ENCODE measurements at places on chromosomes 16 and 17.

DNA sequence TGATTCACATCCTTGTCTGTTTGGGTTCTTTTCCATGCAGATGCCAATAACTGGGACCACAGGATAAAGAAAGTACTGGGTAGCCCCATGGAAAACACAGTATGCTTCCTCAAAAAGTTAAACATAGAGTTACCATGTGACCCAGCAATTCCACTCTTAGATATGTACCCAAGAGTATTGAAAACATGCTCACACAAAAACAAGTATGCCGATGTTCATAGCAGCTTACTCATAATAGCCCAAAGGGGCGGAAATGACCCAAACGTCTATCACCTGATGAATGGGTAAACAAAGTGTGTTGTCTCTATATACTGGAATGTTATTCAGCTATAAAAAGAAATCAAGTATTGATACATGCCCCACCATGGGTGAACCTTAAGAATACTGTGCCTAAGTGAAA lies 55.4 kb downstream of the CYB5B start:
- peaks cover 33% of the 10 kb centered on the region for H3K4me1 ChIP-seq
- H3K27me3 ChIP-seq, result no peaks in the 10 kb centered on the region
- no peak for DNase-seq
- H3K36me3 ChIP-seq, result no peaks in the 10 kb centered on the region
- H3K27ac ChIP-seq, result no peak overlapping the region
- H3K4me3 ChIP-seq, result no peak overlapping the region

DNA sequence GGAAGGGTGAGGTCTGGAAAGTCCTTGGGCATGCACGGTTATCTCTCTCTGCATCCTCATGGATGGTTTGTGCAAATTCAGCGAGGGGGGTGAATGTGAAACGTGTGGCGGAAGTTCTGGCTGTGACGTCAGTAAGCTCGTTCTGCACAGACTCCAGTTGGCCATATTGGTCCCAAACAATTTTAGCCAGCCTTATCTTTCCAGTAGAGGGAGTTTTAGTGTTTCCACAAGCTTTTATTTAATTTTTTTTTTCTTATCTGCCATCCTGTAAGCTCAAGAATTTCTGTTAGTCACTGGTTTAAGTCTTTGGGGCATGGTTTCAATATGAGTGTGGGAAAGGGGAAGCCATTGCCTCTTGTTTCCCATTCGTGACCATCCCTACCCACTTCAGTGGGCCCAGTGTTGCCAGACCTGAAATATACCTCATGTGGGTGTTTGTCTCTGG lies 39.0 kb downstream of the HLF start:
- no peak overlapping the region for H3K4me3 ChIP-seq
- DNase-seq, result no peak
- H3K27ac ChIP-seq, result peak overlapping the region; percentile 86
- H3K36me3 ChIP-seq, result peaks cover 66% of the 10 kb centered on the region
- no peaks in the 10 kb centered on the region for H3K27me3 ChIP-seq

DNA sequence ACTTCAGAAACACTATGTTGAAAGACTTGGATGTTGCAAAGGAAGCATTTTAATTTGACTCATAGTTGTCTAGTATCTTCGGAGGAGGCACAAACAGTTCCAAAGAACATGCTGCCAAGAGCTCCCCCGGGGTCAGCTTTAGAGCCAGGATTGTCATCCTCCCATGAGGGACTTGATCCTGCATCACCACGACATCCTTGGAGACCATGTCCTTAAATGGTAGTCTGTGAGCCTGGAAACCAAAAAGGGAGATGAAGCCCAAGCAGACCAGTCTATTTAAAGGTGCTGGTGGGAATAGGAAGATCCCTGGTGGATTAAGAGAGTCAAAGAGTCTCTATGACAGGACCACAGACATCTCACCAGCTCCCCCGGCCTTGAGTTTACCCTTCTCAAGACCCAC lies 33.3 kb upstream of the DYNLRB2 start:
- no peak overlapping the region for H3K4me3 ChIP-seq
- H3K27me3 ChIP-seq, result no peaks in the 10 kb centered on the region
- H3K36me3 ChIP-seq, result no peaks in the 10 kb centered on the region
- DNase-seq, result no peak

- peak; percentile 81 for DNase-seq
- peak within 1 kb of the TSS; percentile 93 for H3K4me3 ChIP-seq
- no peaks in the 10 kb centered on the region for H3K27me3 ChIP-seq
- H3K27ac ChIP-seq, result peak within 1 kb of the TSS; percentile 97
- H3K4me1 ChIP-seq, result peaks cover 54% of the 10 kb centered on the region
Measured at GRCh38 chr16:1983544-1984346, at the start of gene GFER. TSS of gene GFER (plus strand) at chr16:1984193. CDS start at chr16:1984219, 26 bp downstream.

DNA sequence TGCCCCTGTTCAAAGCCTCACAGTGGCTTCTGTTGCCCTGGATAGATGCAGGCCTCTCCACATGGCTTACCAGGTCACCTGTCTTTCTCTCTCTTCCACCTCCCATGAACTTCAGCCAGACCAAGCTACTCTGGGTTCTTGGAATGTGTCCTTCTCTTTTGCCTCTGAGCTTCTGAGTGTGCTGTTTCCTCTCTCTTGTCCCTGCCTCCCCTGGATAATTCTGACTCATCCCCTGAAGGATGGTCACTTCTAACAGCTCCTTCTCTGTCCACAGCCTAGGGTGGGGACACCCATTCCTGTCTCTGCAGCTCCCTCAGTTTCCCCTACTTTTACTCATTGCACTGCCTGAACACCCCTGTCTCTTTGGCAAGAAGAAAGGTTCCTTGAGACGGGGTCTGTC lies 2.9 kb downstream of the GUCY2D start:
- H3K27ac ChIP-seq, result no peak overlapping the region
- H3K4me1 ChIP-seq, result peaks cover 5% of the 10 kb centered on the region
- H3K27me3 ChIP-seq, result peaks cover 65% of the 10 kb centered on the region
- H3K36me3 ChIP-seq, result no peaks in the 10 kb centered on the region
- no peak overlapping the region for H3K4me3 ChIP-seq

DNA sequence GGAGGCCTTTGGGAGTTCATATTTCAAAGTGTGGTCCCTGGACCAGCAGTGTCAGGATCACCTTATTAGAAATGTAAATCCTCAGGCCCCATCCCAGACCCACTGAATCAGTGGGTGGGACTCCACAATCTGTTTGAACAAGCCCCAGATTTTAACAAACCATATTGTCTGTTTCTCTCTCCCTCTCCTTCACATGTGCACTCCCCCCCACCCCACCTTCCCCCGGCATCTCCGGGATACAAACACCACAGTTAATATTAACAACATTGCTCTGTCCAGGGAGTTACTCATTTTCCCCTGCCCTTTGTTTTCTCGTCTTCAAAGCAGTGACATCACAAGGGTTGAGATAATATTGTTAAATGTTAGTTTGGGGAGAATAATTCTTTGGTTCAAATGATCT lies 127.3 kb downstream of the KATNIP start:
- 0 out of 2 replicates have a peak, but pooled peaks cover 4% of the 10 kb centered on the region for H3K36me3 ChIP-seq
- peak; percentile 21 for DNase-seq
- H3K27me3 ChIP-seq, result no peaks in the 10 kb centered on the region
- peaks cover 16% of the 10 kb centered on the region for H3K4me1 ChIP-seq
- H3K4me3 ChIP-seq, result no peak overlapping the region

DNA sequence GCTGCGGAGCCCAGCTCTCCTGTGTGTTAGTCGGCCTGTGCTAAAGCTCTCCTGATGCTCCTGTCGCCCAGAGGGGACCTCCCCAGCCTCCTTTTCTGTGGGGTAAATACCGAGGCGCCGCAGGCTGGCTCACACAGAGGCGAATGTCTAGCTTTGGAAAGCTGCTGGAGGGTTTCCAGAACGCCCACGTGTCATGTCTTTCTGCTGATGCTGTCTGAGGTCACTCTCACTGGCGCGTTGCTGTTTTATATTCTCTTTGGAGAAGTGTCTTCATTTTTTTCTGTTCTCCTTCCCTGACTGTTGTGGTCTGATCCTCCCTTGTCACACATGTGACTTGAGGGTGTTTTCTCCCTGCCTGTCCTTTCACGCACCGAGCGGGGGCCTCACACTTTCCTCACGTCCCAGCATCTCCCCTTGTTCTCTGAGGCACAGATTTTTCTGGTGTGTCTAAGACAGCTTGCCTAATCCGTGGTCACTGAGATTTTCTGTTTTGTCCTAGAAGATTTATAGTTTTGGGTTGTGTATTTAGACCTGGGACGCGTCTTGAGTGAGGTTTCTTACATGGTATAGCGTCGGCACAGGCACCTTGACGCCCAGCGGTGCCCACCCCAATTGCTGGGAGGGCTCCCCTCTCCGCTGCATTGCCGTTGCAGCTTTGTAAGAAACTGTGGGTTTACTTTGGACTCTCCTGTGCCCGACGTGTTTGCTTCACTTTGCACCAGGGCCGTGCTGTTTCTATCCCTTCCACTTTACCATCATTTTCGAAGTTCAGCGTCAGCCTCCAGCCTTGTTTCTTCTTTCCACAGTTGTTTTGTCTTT lies 92.1 kb upstream of the ZNF750 start:
- no peaks in the 10 kb centered on the region for H3K27me3 ChIP-seq
- no peak for DNase-seq
- H3K27ac ChIP-seq, result no peak overlapping the region
- peaks cover 71% of the 10 kb centered on the region for H3K36me3 ChIP-seq
- no peaks in the 10 kb centered on the region for H3K4me1 ChIP-seq
- no peak overlapping the region for H3K4me3 ChIP-seq

- H3K27me3 ChIP-seq, result no peaks in the 10 kb centered on the region
- H3K4me1 ChIP-seq, result no peaks in the 10 kb centered on the region
- H3K36me3 ChIP-seq, result 0 out of 3 replicates have a peak, but pooled peaks cover 2% of the 10 kb centered on the region
- H3K27ac ChIP-seq, result no peak overlapping the region
Measured at GRCh38 chr17:364766-365165, 12.2 kb upstream of the RPH3AL start.

- H3K27ac ChIP-seq, result no peak overlapping the region
- peaks cover 1% of the 10 kb centered on the region for H3K27me3 ChIP-seq
- no peak for DNase-seq
- no peaks in the 10 kb centered on the region for H3K36me3 ChIP-seq
- H3K4me1 ChIP-seq, result no peaks in the 10 kb centered on the region
Measured at GRCh38 chr17:5598457-5598856, 14.1 kb upstream of the NLRP1 start.

DNA sequence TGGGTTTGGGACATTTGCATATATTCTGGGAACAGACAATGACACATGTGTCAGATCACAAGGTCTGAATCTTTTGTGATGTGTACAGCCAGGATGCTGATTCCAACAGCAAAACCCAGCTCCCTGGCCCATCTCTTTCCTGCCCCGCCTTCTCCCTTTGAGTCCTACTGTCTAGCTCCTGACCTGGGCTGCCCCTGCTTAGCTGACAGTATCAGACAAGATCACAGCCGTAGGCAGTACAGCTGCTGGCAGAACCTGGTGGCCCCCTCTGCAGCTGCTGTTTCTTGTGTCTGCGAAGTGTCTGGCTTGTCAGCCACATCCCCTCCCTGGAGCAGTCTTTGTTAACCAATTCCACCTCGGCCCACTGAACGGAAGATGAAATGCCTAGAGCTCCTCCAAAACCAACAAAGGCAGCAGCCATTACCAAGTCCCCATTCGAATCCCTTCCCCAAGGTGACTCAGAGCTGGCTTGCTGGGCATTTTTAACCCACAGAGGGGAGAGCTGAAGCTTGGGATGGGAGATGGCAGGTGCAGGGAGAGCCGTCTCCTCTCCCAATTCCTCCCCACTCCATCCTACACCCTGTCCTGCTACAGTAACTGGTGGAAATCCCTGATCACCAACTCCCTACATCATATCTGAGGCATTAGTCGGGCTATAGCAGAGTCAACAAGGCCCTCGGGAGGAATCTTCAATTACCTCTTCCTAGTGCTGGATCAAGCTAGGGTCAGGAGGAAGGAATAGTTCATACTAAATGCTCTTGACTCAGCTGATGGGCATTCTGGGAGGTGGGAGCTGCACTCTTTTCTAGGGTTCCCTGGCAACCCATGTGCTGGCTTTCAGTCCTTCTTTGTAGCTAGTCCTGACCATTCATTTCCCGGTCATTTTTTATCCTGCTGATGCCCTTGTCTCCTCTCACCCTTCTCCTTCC lies 5.8 kb downstream of the PIPOX start:
- no peak for DNase-seq
- no peaks in the 10 kb centered on the region for H3K27me3 ChIP-seq
- H3K27ac ChIP-seq, result no peak overlapping the region
- H3K36me3 ChIP-seq, result peaks cover 16% of the 10 kb centered on the region
- H3K4me1 ChIP-seq, result peaks cover 42% of the 10 kb centered on the region
- H3K4me3 ChIP-seq, result no peak overlapping the region

GRCh38 chr16:23334457-23334853 lies 32.4 kb downstream of the SCNN1B start:
- no peaks in the 10 kb centered on the region for H3K36me3 ChIP-seq
- no peak overlapping the region for H3K4me3 ChIP-seq
- H3K27me3 ChIP-seq, result peaks cover 10% of the 10 kb centered on the region
- no peak for DNase-seq
- H3K27ac ChIP-seq, result no peak overlapping the region

GRCh38 chr17:59381716-59382570 lies 50.5 kb downstream of the YPEL2 start:
- no peak overlapping the region for H3K4me3 ChIP-seq
- no peak for DNase-seq
- no peaks in the 10 kb centered on the region for H3K27me3 ChIP-seq
- no peak overlapping the region for H3K27ac ChIP-seq

GRCh38 chr16:22885951-22886350 lies 72.0 kb downstream of the HS3ST2 start:
- H3K4me1 ChIP-seq, result no peaks in the 10 kb centered on the region
- no peak overlapping the region for H3K4me3 ChIP-seq
- H3K36me3 ChIP-seq, result no peaks in the 10 kb centered on the region
- DNase-seq, result no peak

DNA sequence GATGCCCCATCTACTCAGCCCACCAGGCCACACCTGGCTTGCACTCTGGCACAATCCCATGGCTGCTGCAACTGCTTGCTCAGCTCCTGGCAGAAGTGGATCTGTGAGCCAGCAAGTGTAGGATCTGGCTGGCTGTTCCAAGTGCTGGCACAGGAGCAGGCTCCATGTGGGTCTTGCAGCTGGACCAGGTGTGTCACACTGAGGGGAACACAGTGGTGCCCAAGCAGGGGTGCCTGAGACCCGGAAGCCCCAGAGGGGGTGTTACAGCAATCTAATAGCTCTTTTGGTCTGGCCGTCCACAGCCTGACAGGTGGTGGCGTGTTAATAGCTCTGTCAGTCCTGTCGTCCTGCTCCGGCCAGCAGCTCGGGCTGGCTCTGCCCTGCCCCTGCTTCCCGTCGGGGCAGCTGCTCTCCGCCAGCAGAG lies 19.6 kb upstream of the GOT2 start:
- H3K36me3 ChIP-seq, result no peaks in the 10 kb centered on the region
- H3K4me1 ChIP-seq, result peaks cover 6% of the 10 kb centered on the region
- H3K4me3 ChIP-seq, result no peak overlapping the region
- DNase-seq, result no peak
- H3K27me3 ChIP-seq, result peaks cover 6% of the 10 kb centered on the region
- no peak overlapping the region for H3K27ac ChIP-seq

DNA sequence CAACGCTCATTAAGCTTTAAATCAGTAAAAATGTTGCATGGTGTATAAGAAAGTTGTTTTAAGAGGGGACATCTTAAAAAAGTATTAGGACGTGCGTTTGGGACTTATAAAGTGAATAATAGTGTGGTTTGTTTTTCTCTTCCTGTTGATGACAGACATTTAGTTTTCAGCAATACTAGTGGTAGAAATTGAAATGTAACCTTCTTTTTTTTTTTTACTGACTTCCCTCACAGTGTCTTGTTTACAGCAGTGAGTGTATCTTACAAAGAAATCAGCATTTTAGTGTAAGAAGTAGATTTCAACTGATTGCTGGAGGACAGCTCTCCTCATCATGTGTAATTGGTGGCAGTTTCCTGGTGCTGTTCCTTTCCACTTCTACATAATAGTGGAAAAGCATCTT lies 39.6 kb downstream of the CYLD start:
- H3K36me3 ChIP-seq, result no peaks in the 10 kb centered on the region
- no peaks in the 10 kb centered on the region for H3K4me1 ChIP-seq
- no peak for DNase-seq
- no peak overlapping the region for H3K27ac ChIP-seq

GRCh38 chr16:77591347-77591746 lies 131.0 kb upstream of the NUDT7 start:
- no peak for DNase-seq
- peaks cover 5% of the 10 kb centered on the region for H3K4me1 ChIP-seq
- peaks cover 8% of the 10 kb centered on the region for H3K27me3 ChIP-seq
- no peak overlapping the region for H3K27ac ChIP-seq

All from HepG2 (cell line).